ENCODE measurements at places on chromosomes 4 and X.

DNA sequence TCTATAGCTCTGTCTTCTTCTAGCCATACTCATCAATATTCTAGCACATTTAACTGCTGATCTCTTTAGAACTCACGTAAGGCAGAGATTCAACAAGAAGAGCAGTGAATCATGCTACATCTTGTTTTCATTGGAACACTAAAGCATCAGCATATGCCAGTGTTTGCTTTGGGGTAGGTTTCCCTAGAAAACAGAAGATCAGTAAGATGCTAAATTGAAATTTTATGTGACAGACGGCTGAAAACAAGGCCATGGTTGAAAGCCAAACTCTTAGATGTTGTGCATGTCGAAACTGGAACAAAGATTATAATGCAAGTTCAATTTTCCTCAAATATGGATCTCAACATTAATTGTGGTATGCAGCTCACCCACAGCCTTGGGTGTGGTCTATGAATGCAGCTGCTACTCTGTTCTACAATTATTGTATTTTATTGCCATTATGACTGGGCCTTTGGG lies 107.6 kb downstream of the PDLIM5 start:
- DNase-seq, result no peak

DNA sequence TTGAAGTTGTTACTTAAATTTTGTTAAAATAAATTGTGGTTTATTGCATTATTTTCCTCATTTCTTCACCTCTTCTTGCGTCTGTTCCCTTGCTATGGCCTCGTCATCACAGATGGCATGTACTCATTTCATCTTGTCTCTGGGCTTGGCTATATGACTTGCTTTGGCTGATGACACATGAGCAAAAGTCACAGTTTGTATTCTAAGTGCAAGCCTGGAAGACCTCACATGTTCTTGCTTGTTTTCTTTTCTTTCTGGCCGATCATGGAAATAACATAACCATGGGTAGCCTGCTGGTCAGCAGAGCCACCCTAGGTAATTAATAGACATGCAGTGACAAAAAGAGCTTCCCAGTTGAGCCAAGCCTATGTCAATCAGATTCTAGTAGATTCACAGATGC lies 527.9 kb downstream of the SPRY1 start:
- DNase-seq, result no peak

GRCh38 chrX:135572436-135572835 lies 52.0 kb downstream of the INTS6L start:
- no peak for DNase-seq

GRCh38 chr4:167282171-167282864 lies 48.0 kb upstream of the SPOCK3 start:
- no peak for DNase-seq

- DNase-seq, result no peak
Measured at GRCh38 chrX:69034451-69034850, 130.8 kb downstream of the PJA1 start.

- DNase-seq, result no peak
Measured at GRCh38 chr4:83118869-83119268, 4.3 kb upstream of the PLAC8 start.

DNA sequence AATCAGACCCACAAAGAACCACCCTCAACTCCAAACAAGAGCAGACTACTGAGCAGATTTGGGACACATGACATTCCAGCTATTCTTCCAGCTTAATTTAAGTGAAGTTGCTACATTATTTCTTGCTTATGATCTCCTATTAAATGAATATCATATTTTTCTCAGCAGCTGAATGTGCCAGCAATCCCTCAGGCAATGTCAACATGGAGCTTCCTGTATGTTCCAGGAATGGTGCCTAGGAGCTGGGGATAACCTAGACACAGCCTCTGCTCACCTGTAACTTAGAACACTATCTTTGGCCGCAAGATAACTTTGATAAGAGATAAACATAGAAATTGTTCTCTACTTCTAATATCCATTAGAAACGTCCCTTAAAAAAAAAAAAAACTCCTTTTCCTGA lies 274.4 kb upstream of the RASGEF1B start:
- DNase-seq, result no peak

GRCh38 chrX:78747971-78748370 lies 451 bp downstream of the LPAR4 start:
- DNase-seq, result no peak

GRCh38 chr4:119038116-119038841 lies 97.4 kb upstream of the MYOZ2 start:
- DNase-seq, result no peak

GRCh38 chr4:75054078-75054477 lies 121.2 kb downstream of the PARM1 start:
- DNase-seq, result no peak

Data from stimulated activated CD4-positive, alpha-beta T cell treated with anti-CD3 and anti-CD28 coated beads, Interleukin-2, amount 100 ng/mL, for 4 hours (primary cell).